ENCODE measurements at places on chromosomes 7 and 10. TPM values are rescaled to one million over a fixed set of nuclear protein-coding genes. Genes with fewer than 3 reads are reported as not detected.

GET4 gene
- 40.2 TPM for total RNA-seq

GLI3 gene
- not detected for total RNA-seq

ZRANB1 gene
- total RNA-seq: 13.4 TPM

VAX1 gene
- not detected for total RNA-seq

PLXDC2 gene
- not detected for total RNA-seq

MLXIPL gene
- total RNA-seq: not detected

OR2A42 gene
- total RNA-seq: not detected

CPA5 gene
- 1.7 TPM for total RNA-seq

All from T-helper 2 cell treated with Interferon-gamma antibody and Interleukin-4, amounts not matched to agents 100 ng/mL and 5 ng/mL, for 36 hours (primary cell).